ENCODE measurements at places on chromosomes 12 and 14.

DNA sequence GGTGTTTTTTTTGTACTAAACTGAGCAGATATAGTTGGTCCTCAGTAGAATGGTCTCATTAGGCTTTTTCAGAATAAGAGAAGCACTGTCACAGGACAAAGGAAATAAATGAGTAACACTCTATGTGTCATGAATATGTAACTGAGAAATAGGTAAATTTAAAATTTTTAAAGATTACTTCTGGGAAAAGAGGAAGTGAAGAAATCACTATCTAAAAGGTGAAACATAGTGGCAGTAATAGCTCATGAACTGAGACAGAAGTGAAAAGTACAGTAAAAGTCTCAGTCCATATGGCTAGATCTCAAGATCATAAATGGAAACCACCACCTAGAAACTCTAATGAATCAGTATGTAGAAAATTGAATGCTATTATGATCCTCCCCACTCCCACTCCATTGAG is 89.3 kb upstream of the TTC7B start:
- no peak for DNase-seq

DNA sequence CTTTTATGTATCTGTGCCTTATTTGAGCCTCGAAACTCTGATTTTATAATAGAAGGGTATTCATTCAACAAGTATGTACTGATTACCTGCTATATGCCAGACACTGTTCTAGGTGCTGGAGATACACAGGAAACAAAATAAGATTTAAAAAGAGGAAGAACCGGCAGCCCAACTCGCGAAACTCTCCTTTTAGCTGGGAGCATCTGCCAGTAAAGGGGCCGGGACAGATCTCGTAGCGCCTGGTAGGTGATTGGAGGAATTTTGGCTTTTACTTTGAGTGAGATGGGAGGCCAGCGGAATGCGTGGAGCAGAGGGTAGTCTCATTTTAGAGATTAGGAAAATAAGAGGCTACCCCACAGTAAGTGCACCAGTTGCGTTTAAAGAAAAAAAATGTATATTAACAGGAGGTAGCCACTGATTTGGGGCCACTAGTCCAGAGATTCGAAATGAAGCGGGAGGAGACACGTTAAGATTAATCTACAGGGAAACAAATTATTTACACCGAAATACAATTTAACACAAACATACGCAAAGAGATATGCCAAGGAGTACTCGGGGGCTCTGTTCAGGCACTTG is 520 bp upstream of the MON2 start:
- DNase-seq: peak; percentile 26

GRCh38 chr12:8658346-8658745 is 4.3 kb downstream of the MFAP5 start:
- DNase-seq: no peak

DNA sequence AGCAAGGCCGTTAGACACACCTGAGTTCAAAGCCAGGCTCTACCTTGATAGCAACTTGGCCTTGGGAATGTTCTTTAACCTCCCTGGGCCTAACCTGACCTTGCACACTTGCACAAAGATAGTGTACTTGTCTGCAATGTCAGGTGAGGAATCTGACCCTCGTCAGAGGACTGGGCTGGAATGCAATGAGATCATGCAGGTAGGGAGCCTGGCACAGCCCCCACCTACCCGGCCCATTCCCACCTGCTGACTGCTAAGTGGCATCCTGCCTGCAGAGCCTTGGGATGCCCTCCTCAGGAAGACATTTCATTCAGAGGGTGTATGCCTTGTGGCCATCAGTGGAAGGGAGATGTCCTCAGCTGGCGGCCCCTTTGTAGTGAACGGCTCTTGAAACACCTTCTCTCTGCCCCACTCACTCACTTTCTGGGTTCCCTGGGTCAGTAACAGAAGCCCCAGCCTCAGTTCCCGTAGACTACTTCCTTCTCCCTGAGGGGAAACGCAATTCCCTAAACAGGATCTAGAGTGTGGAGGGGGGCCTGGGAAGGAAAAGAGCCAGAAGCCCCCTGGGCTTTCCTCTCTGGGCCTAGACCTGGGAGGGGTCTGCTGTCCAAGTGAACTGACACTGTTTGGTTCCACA is 68.0 kb upstream of the DICER1 start:
- DNase-seq: no peak

GRCh38 chr14:104202259-104203070 is 64.1 kb downstream of the KIF26A start:
- DNase-seq: no peak
